Smooth muscle cell of the umbilical artery (primary cell): ENCODE measurements at places on chromosomes 3 and 15. TPM values are rescaled to one million over a fixed set of nuclear protein-coding genes. Genes with fewer than 3 reads are reported as not detected.

IL17RB gene
- not detected in 2 replicates for total RNA-seq

CELF6 gene
- not detected in 2 replicates for total RNA-seq

TPRG1 gene
- total RNA-seq = 0.30 and 1.3 TPM in 2 replicates

NR1I2 gene
- 0.14 TPM in 1 of 2 replicates, not detected in the other for total RNA-seq

TLR9 gene
- total RNA-seq = under 0.01 TPM in 1 of 2 replicates, not detected in the other

ATP13A4 gene
- 0.46 and 0.89 TPM in 2 replicates for total RNA-seq

ZNF860 gene
- 0.28 and 0.59 TPM in 2 replicates for total RNA-seq
